Lower leg skin (tissue), 4 donors: ENCODE measurements at places on chromosomes 6 and 20.

- DNase-seq: no peak
Measured at GRCh38 chr6:79042088-79042798, 35.8 kb downstream of the PHIP start.

DNA sequence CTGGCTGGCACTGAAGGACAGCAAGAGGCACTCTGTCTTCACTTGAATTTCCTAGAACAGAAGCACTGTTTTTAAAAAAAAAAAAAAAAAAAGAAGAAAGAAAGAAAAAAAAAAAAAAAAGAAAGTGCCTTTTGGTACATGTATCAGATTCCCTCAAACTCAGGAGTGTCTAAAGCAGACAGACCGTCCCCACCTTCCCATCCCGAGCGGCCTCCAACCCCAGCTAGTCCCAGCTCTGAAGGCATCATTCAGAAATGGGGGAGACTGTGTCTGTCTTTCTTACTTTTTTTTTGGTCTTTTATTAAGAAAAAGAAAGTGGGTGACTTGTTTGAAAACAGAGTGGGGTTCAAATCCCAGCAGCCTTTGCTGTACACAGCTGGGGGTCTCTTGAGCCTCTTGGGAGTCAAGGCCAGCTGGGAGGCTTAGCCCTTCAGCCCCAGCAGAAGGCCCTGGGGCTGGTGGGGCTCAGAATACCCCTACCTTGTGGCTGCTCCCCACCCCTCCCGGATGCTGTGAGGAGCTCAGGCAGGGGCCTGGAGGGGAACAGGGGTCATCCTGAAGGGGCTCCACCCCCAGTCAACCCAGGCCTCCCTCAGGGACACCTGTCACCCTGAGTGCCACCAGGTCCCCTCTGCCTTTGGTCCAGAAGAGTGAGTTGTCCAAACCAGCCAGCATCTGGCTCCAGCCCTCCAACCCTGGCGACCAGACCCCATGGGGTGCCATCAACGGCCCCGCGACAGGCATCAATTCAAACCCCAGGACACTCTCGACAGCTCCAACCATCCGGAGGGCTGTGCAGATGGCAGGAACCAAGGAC is 128.3 kb downstream of the TAF4 start:
- no peak for DNase-seq

GRCh38 chr6:138844192-138844591 is 48.3 kb downstream of the ECT2L start:
- peak; percentile 46 for DNase-seq

- DNase-seq: no peak
Measured at GRCh38 chr6:43402820-43403219, 24.5 kb upstream of the ABCC10 start.

DNA sequence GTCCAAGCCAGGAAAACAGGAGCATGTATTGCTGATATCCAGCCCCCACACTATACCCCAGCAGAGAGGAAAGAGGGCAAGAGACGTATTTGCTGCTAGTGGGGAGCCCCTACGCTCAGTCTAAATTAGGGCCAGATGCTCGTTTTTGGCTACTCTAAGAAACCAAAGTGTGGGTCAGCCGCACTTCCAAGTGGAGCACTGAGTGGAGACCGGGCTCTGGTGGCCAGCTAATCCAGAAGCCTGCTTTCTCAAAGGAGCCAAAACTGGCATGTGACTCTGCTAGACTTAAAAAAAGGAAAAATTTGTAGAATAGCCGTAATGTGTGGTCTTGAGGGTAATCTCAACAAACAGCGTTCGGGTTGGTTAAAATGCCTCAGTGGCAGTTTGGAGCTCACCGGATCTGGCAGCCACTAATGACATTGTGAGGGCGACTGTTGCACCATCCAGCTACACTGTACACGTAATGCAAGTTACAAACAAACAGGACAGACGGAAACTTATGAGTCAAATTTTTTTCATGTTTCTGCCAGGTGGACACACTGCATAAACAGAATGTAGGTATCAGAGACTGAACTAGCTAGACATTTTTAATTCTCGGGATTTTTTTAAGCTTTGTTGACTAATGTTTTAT is 230.9 kb downstream of the FOXC1 start:
- DNase-seq: no peak

DNA sequence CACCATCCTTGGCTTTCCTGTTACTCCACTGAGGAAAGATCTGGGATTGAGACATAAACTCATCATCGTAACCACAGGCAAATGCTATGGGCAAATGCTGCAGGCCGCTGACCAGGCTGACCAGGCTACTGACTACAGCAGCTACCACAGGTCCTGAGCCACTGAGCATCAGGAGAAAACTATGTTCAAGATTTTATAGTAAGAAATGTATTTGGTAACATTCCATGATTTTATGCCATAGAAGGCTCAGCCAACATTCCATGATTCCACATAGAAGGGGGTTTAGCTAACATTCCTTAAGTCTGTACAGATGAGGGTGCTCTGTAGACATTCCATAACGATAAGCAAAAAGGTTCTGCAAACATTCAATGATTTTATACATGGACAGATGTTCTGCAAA is 16.1 kb upstream of the B4GALT5 start:
- no peak for DNase-seq

- DNase-seq: no peak
Measured at GRCh38 chr20:10673176-10673841, 490 bp downstream of the JAG1 start.

DNA sequence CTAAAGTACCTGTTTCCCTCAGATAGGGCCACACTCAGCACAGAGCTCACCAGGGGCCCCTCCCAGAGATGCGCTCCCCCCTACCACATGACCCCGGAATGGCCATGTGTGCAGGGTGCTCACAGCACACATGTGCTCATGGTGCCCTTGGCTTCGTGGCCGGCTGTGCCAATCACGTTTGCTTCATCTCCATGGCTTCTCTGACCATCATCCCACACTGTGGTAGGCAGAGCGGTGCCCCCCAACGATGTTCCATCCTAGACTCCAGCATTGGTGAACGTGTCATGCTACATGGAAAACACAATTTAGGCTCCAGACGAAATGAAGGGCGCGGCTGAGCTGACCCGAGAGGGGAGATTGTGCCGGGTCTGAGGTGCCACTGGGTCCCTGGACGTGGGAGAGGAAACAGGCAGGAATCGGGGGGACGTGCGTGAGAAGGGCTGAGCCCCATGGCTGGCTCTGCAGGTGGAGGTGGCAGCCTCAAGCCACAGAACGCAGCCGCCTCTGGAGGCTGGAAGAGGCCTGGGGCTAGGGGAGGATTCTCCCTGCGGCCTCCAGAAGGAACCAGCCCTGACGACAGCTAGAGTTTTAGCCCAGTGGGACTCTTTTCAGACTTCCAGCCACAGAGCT is 126.5 kb downstream of the DLL1 start:
- DNase-seq: no peak

- DNase-seq: no peak
Measured at GRCh38 chr6:131042664-131043063, 20.4 kb downstream of the EPB41L2 start.

DNA sequence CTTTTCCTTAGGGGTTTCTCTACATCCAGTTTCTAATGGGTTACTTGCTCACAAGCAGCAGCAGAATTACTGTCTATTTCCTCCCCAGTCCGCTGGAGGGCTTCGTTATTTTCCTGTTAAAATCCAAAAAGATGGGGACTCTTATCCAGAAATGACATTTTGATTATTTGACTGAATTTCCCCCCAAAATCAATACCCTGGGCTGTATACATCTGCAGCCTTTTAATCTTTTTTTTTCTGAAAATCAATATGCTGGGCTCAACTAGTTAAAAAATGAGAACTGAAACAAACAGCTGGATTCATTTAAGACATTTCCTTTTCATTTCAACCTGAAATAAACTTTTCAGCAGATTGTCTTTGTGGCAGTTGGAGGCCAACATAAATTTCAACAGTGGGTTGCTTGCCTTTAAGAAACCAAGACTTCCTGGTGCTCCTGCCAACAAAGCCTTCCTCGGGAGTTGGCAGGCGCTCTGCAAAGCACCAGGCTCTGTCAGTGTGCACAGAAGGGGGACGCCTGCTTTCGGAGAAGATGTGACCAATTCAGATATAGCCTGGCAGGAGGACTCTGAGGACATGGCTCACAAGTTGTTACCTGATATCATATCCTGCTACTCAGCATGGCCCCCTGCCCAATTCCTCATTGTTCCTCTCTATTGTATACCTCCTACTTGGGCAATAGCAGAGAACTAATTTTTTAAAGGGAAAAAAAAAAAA is 204.7 kb upstream of the ARG1 start:
- no peak for DNase-seq

DNA sequence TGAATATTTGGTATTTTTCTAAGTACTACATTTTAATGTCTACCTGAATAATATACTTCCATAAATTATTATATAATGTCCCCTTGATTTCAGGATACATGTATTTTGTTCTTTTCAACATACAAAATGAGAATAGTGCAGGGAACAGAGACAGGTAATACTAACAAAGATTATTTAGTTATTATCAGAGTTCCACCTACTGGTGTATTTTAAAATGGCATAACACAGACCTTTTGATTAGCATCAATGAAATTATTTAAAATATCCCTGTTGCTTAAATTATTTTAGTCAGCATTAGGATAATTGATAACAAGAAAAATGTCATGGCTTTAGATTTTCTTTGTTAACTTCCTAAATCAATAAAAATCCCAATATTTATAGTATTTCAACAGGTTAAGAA is 184.0 kb downstream of the PRDM13 start:
- DNase-seq: no peak

- DNase-seq: no peak
Measured at GRCh38 chr6:136969433-136969832, 47.3 kb downstream of the SLC35D3 start.

GRCh38 chr6:16760516-16761470 is at the start of gene ATXN1:
Gene ATXN1, minus strand, starts transcription at chr6:16761460.
- peak; percentile 66 for DNase-seq

DNA sequence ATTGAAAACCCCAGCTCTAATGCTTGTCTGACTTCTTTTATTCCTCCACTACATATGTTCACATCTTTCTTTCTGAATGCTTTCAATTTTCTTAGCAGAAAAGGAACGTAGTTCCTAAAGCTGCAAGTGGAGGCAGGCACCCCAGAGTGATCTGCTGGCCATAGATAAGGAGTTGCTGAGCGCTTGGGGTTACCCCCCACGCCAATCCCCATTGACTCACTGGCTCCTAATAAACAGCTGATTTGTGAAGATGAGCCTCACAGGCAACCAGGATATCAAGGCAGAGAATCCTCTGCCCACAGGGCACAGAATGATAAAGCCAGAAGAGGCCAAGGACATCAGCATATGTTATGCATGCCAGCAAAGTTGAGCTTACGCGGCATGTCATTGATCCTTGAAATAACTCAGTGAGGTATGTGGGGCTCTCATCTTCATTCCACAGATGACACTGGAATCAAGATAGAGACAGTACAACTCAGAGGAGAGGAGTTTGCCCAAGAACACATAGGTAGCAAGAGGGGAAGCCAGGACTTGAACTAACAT is 129.1 kb upstream of the PTPRT start:
- DNase-seq: peak; percentile 14

DNA sequence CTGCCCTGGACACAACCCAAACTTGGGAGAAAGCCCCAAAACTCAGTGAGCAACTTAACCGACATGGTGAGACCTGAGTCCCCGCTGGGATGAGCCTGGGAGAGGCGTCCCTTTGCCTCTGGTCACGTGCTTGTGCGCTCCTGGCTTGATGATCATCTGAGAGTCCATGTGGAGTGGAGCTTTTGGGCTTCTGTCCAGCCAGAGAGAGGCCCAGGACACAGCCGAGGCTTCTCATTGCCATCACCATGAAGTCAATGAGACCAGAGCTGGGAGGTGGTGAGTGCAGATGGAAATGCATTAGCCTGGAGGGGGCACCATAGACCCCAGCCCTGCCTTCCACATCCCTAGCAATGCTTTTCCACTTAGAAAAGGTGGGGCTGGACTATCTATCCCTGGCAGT is 250.0 kb downstream of the SLC24A3 start:
- peak; percentile 65 for DNase-seq
